ENCODE measurements at places on chromosomes 16 and 17.

GRCh38 chr17:74803971-74804370 lies 27.8 kb upstream of the NAT9 start:
- no peak for DNase-seq

- no peak for DNase-seq
Measured at GRCh38 chr17:60717814-60718213, 40.2 kb downstream of the BCAS3 start.

- DNase-seq = no peak
Measured at GRCh38 chr17:79832218-79833109, 6.8 kb downstream of the CBX4 start.

- peak; percentile 96 for DNase-seq
Measured at GRCh38 chr17:6651354-6651918, at the start of the genes C17orf100 and MED31. Gene C17orf100 (plus strand): TSS chr17:6651762. CDS start chr17:6651914, 152 bp downstream. Gene MED31 (minus strand): TSS chr17:6651605. CDS start chr17:6651528, 77 bp downstream.

GRCh38 chr17:35019386-35020179 lies 39.3 kb downstream of the LIG3 start:
- no peak for DNase-seq

DNA sequence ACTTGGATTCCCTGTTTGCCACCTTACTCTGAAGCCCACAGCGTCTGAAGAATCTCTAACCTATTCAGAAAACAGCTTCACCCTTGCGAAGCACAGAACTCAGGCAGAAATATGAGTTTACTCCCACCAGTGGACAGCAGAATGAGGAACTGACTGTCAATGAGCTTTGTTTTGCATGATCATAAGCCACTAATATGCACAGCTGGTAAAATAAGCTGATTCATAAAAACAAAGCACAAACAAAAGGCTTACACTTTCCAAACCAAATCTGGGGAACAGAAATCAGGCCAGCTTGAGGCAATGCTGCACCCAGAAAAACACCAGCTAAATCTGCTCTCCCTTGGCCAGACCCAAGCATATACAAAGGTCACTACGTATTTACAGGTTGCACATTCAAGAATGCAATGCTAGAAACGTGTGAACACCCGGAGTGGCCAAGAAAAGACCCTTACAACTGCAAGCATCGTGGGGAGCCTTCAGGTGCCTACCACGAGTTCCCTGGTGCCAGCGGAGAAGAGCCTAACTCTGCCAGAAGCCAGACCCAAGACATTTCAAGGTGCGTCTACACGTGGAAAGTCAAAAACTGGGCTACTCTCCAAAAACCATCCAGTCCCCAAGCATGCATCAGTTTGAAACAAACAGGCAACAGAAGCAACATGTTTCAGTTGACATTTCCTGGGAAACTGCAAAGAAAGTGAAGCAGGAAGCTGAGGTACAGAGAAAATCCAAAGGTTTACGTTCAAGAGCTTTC lies 207.1 kb downstream of the ZFHX3 start:
- no peak for DNase-seq

DNA sequence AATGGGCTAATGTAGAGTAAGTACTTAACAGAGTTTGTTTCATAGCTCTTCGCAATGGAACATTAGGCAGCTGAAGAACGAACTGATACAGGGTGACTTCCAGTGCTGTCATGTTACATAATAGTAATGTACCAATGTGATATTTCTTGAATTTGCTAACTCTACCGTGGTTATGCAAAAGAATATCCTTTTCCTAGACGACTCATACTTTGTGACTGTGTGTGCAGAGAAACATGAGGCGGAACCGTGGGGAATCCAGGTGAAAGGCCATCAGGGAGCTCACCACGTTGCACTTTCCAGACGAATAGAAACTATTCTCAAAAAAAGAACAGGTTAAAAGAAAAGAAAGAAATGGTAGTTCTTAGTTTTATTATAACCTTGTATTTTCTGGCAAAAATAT lies 13.2 kb downstream of the NOB1 start:
- no peak for DNase-seq

- peak; percentile 54 for DNase-seq
Measured at GRCh38 chr16:85428168-85428898, 184.8 kb upstream of the GSE1 start.

DNA sequence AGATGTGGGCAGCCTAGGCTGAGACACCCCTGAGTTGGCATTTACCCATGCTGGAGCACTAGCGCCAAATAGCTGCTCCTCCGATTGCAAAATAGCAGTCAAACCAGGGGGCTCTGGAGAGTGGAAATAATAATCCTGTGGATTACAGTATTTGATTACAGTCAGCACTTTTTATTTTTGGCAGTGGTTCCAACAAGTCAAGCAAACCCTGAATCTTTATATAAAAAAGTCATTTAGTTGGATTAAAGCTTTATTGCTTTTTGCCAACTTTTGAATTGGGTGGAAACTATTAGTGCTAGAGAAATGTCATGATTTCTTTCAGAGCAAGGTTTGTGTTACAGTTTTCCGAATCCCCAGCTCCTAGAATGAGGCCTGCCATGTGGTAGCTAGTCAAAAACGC lies 99.3 kb upstream of the FAM20A start:
- DNase-seq = no peak

GRCh38 chr16:3608069-3608468 lies 3.3 kb downstream of the SLX4 start:
- DNase-seq = no peak

- no peak for DNase-seq
Measured at GRCh38 chr17:79721993-79722671, 8.6 kb upstream of the ENPP7 start.

DNA sequence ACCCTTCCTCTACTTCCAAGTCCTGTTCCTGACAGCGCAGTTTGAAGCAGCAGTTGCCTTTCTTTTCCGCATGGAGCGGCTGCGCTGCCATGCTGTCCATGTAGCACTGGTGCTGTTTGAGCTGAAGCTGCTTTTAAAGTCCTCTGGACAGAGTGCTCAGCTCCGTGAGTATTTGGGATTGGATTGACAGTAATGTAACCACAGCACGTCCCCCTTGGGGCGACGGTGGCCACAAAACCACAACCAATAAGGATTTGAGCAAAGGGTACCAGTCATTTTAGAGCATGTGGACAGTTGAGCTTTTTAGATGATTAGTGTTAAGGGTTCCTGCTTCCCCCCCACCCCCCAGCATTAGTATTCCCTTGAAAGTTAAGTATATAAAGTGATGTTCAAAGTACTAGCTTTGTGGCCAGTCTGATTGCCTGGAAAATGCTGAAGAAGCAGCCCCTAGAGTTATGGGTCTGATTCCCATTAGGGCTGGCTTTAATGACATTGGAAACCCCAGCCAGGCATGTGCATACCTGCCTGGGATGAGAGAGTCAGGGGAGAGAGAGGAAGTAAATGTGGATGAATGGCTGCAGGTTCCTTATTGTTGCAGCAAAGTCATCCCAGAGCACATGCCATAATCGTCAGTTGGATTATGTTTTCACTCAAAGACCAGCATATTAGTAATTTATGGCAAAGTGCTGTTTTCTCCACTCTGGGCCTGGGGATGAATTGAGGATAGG lies 31.6 kb upstream of the SLC12A3 start:
- no peak for DNase-seq

GRCh38 chr17:4167786-4168185 lies 24.8 kb downstream of the CYB5D2 start:
- DNase-seq = peak; percentile 41

DNA sequence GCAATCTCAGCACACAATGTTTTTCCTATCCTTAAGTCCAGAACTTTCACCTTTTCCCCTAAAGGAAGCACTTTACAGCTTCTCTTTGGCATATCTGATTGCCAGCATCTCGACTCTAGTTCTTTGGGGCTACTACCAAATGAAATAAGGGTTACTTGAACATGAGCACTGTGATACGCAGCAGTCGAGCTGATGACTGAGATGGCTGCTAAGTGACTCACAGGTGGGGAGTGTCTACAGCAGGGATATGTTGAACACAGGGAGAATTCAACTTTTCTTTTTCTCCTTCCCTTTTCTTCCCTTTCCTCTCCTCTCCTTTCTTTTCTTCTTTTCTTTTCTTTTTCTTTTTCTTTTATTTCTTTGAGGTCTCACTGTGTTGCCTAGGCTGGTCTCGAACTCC lies 334.8 kb downstream of the MAF start:
- DNase-seq = no peak

- no peak for DNase-seq
Measured at GRCh38 chr17:32355649-32356377, 5.9 kb downstream of the ZNF207 start.

DNA sequence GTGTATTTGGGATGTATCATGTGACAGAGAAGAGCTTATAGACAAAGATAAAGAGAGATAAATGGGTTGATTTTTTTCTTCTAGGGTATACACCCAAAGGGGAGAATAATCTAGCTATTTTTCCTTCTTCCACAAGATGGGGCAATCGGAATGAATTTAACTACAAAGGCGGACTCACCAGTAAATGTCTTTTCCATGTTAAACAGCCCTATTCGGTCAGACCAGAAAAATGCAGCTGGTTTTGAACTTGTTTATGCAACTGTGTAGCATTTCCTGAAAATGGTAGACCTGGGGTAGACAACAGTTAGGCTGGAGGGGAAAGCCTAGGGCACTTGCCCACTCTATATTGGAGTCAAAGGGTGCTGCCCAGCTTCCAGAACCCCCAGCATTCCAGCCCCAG lies 477.1 kb downstream of the TOX3 start:
- no peak for DNase-seq

DNA sequence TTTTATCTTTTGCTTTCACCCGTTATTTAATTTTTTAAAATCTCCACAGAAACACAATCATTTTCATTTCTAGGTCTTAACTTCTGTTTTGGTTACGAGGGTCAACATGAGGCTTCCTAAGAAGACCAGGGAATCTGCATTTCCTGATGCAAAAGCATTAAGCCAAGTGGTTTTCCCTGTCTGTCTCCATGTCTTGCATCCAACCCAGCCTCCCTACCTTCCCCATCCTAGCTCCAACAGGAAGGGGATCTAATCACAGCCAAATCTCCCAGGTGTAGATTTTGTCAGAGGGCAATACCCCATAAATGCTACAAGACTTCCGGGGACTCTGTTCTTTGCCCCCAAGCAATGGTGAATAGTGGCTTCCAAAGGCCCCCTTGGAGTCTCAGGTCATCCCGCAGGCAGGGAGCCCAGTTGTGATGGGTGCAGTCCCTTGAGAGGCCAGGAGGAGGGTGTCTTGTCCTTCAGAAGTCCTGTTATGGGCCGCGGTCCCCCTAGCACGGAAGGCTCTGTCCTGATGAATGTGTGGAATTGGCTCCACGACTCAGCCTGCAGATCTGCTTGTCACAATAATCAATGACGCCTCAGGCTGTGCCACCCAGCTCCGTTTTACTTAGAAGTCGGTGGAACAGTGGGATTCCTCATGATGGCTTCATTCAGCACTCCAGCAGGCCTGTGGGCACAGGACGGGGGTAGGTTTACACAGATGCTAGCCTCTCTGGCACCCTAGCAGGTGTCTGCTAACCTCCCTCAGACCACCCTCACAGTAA lies 141.1 kb downstream of the RGS9 start:
- DNase-seq = peak; percentile 19

- no peak for DNase-seq
Measured at GRCh38 chr16:84005391-84005790, 37.2 kb downstream of the SLC38A8 start.

- peak; percentile 100 for DNase-seq
Measured at GRCh38 chr17:14300575-14301278, at the start of gene HS3ST3B1. Gene HS3ST3B1 (plus strand): TSS chr17:14301081. CDS start chr17:14301519, 438 bp downstream.

DNA sequence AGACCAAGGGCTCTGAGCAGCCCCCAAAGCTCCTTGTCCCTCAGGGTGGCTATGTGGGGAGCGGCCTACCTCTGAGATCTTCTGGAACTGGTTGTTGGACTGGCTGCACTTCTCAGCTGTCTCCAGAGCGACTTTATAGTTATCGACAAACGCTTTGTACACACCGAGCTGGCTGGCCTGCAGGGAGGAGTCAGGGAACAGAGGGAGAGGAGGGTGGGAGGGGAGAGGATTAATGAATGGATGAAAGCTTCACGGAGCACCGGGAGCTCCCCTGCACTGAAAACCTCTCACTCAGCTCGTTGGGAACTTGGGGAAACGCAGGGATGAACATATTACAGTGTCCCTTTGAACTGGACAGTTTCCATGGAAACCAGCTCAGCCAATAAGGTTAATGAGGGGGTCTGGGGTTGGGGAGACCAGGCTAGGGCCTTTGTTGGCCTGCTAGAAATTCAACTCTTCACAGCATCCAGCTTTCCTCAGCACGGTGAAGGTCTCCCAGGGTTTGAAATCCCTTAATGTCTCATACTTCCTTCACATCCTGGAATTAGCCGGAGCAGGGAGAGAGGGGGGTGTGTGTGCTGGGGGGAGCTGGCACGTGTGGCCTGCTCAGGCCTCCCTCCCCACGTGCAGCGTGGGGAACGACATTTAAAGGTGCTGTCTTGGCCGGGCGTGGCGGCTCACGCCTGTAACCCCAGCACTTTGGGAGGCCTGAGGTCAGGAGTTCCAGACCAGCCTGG lies 86.7 kb downstream of the TIMM22 start:
- no peak for DNase-seq

DNA sequence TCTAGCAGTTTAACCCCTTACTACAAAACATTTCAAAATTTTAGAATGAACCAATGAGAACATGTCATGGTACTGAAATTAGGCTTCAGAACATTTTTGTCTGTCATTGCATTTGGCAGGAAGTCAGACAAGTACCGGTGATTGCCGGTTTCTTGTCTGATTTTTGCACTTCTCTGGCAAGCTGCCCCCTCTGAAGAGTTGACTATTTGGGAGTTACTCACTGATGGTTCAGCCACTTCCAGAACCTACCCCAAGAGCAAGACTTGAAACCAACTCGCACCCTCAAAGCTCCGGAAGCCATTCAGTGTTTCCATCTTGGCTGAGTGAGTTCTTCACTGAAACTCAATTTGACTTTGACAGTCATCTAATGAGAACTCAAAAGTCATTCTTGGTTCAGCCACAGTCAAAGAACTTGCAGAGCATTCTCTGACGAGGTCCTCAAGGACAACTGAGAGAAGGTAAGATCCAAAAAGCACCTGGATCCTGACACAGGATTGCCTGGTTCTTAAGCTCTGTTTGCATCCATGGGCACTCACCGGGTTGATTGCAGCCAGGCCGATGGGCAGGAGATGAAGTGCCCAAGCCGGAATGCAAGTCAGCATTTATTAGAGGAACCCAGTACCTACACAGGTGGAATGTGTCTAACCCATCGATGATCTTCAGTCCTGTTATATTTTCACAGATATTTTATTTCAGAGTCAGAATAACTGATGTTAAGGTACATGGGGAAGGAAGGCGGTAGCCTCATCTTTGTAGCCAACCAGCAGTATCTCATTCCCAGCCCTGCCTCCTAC lies 93.6 kb downstream of the USP22 start:
- DNase-seq = no peak

GRCh38 chr17:82582213-82582612 lies 62.7 kb downstream of the FOXK2 start:
- DNase-seq = no peak

GRCh38 chr17:4358154-4358553 lies 8.3 kb downstream of the UBE2G1 start:
- DNase-seq = no peak

- no peak for DNase-seq
Measured at GRCh38 chr17:59851439-59852375, 41.0 kb downstream of the TUBD1 start.

GRCh38 chr16:89409161-89409711 lies 81.1 kb downstream of the ANKRD11 start:
- DNase-seq = peak; percentile 76

- DNase-seq = no peak
Measured at GRCh38 chr16:56245197-56245596, 53.9 kb downstream of the GNAO1 start.
